ENCODE measurements at places on chromosomes 12 and 14.

DNA sequence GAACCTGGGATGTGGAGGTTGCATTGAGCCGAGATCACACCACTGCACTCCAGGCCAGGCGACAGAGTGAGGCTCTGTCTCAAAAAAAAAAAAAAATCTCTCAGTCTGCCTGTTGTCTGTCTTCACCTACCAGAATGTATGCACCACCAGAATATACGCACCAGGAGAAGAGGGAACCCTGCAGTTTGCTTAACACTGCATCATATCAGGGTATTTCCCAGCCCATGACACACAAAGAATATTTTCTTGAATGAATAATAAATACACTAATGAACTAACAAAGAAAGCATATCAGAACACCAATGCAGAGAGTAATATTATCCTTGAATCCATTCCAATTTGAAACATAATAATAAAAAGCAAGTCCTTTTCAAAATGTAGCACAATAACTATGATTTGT is 44.2 kb upstream of the FOXN3 start:
- no peak overlapping the region for H3K4me3 ChIP-seq
- no peak overlapping the region for H3K27ac ChIP-seq
- peaks cover 6% of the 10 kb centered on the region for H3K4me1 ChIP-seq
- H3K36me3 ChIP-seq: no peaks in the 10 kb centered on the region
- no peak for DNase-seq

- no peak for DNase-seq
- H3K4me1 ChIP-seq: peaks cover 7% of the 10 kb centered on the region
- H3K36me3 ChIP-seq: no peaks in the 10 kb centered on the region
- no peaks in the 10 kb centered on the region for H3K27me3 ChIP-seq
- H3K27ac ChIP-seq: no peak overlapping the region
- H3K4me3 ChIP-seq: no peak overlapping the region
These were observed 178.6 kb upstream of the PDE3A start for GRCh38 chr12:20189767-20190166.

DNA sequence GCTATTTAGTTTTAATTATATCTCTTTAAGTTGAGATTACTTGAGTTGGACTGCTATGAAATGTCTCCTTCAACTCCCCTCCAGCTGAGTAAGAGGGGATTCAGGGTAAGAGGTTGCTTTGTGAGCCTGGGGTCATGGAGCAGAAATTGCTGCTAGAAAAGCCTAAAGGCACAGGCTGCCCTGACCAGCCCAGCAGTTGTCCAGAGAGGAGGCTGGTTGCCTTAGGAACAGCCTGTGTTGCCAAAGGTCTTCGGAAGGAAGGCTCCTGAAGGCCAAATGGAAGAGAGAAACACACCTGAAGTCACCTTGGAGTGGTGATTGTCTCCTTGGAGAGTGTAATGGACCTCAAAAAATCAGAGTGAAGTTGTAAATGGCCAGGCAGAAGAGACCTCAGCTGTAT is 235.5 kb upstream of the PDE3A start:
- no peak overlapping the region for H3K27ac ChIP-seq
- H3K4me3 ChIP-seq: no peak overlapping the region
- H3K36me3 ChIP-seq: peaks cover 3% of the 10 kb centered on the region
- no peaks in the 10 kb centered on the region for H3K27me3 ChIP-seq
- DNase-seq: no peak
- H3K4me1 ChIP-seq: no peaks in the 10 kb centered on the region

DNA sequence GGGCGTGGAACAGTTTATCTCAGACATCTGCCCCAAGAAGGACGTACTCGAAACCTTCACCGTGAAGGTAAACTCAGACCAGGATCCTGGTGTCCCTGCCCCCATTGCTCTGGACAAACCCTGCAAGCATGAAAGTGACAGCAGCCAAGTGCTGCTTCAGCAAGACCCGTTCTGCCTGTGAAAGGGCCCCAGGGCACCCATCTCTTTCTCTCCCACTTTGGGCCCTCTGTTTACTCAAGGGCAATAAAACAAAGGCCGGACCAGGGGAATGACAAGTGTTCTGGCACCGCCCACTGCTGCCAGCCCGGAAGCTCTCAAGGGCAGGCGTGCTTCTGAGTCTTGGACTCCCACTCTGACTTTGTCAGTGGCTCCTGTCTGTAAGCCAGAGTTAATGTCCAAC is 35.3 kb downstream of the CD9 start:
- no peak for DNase-seq
- peaks cover 43% of the 10 kb centered on the region for H3K36me3 ChIP-seq
- H3K27me3 ChIP-seq: peaks cover 3% of the 10 kb centered on the region
- H3K4me3 ChIP-seq: peak overlapping the region; percentile 62

GRCh38 chr14:68627050-68627867 is 165.6 kb downstream of the ZFP36L1 start:
- peak; percentile 31 for DNase-seq
- no peaks in the 10 kb centered on the region for H3K27me3 ChIP-seq
- peaks cover 14% of the 10 kb centered on the region for H3K36me3 ChIP-seq
- H3K27ac ChIP-seq: peak overlapping the region; percentile 93

GRCh38 chr14:23895053-23895419 is 58.5 kb upstream of the DHRS4 start:
- H3K4me1 ChIP-seq: no peaks in the 10 kb centered on the region
- no peak for DNase-seq
- no peaks in the 10 kb centered on the region for H3K36me3 ChIP-seq
- no peak overlapping the region for H3K4me3 ChIP-seq
- H3K27me3 ChIP-seq: no peaks in the 10 kb centered on the region
